ENCODE measurements at places on chromosomes 7 and 10.

- DNase-seq, result no peak
Observed at GRCh38 chr7:155710530-155710929, 66.1 kb downstream of the RBM33 start.

- DNase-seq, result no peak
Observed at GRCh38 chr10:62850646-62851045, 34.5 kb upstream of the EGR2 start.

DNA sequence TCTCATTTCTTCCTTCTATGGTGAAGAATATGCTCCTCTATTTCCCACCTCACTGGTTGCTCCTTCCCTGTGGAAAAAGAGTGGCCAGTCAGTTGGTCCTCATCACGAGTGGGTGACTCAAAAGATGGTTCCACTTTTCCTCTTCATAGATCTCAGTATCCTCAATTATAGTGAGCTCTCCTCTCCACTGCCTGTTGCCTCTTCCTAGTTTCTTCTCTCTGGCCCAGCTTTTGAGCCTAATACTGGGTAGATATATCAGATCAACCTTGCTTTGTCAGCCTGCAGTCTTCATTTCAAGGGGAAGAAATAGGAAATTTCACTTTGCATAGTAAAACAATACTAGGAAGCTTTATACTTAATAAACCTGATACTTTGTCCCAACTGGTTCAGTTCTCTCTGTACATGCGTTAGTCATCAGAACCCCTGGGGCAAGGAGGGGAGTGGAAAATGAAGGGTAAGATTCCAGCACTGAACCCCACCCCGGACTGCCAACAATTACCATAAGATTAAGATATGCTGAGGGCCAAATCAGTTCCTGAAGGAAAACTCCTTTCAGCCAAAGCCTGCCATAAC lies 15.5 kb upstream of the WNT16 start:
- DNase-seq, result no peak

- DNase-seq, result no peak
Observed at GRCh38 chr10:123479640-123480039, 186.5 kb upstream of the GPR26 start.

GRCh38 chr10:100968062-100968736 lies 1.1 kb upstream of the SEMA4G start:
- no peak for DNase-seq

- no peak for DNase-seq
Observed at GRCh38 chr10:90007226-90007625, 305.8 kb downstream of the KIF20B start.

DNA sequence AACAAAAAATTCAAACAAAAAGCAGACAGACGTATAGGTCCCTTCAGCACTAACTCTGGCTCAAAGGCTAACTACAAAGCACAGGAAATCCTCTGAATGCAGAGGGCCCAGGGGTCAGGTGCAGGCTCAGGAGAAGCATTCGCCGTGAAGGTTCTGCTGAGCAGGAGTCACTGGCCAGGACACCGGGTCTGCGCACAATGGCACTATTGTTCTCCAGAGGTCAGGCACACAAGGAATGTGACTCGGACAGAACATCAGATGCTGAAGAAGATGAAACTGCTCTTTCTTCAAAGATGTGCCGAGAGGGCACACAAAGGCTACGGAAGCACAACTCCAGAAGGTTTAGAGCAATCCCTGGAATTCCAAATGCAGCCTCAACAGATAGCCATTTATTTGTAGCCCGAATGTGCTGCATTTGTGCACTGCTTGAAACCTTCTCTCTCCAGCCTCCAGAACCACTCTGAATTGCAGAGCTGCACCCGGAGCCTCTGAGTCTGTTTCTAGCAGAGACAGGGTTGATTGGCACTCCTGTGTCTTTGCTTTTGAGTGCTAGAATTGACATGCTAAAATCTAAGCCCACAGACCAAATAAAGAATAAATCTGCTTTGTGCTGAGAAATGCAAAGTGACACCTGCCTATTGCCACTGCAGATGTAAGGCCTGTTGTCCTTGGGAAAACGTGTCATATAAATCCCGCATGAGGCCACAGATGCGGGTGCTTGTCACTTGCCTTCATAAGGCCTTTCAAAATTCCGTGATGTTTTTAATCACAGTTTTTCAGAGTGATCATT lies 85.4 kb upstream of the AFAP1L2 start:
- DNase-seq, result no peak

- no peak for DNase-seq
Observed at GRCh38 chr10:7333961-7334641, 76.7 kb downstream of the SFMBT2 start.

GRCh38 chr7:55472928-55473725 lies 99.2 kb downstream of the VOPP1 start:
- no peak for DNase-seq

Measured in muscle of arm (tissue), 14 donors.